ENCODE measurements at places on chromosomes 5 and 9. TPM values are rescaled to one million over a fixed set of nuclear protein-coding genes. Genes with fewer than 3 reads are reported as not detected.

DNA sequence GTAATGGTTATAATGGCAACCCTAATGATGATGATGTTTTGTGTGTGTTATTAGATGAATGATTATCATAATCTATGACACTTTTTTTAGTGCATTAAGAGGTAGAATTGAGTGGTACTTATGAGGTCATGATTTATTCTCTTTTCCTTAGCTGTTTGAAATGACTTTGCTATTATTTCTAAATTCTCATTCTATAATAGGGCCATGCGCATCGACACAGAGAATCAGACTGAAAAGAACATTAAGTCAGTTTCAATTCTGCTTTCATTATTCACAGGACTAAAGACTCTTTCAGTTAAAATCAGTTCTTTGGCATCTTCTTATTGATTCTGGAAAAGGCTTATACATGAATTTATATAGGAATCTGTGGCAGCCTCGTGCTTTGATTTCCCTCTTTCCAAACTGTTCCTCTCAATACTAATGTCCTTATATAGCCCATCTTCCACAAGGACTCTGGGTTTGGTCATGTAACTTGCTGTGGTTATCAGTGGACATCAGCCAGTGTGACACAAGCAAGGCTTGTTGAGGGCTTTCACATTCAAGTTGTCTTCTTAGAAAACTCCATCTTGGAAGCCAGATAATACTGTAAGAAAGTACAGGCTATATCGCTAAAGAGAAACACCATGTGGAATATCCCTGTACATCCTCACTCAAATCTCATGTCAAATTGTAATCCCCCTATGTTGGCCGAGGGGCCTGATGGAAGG lies 140.3 kb upstream of the CHD1 start:
- DNase-seq, result no peak
- no peak overlapping the region for H3K4me3 ChIP-seq
- H3K27ac ChIP-seq, result no peak overlapping the region
- no peaks in the 10 kb centered on the region for H3K4me1 ChIP-seq
- H3K36me3 ChIP-seq, result no peaks in the 10 kb centered on the region
- no peaks in the 10 kb centered on the region for H3K27me3 ChIP-seq

Gene SLC45A2
- 0.06 TPM for total RNA-seq

- DNase-seq, result no peak
- no peak overlapping the region for H3K27ac ChIP-seq
- H3K4me3 ChIP-seq, result no peak overlapping the region
These were observed 71.9 kb downstream of the ARRDC3 start for GRCh38 chr5:91311168-91311696.

Gene SLC34A1
- total RNA-seq, result not detected

GRCh38 chr9:128405780-128406171 lies 14.9 kb upstream of the CERCAM start:
- no peak for DNase-seq
- H3K4me3 ChIP-seq, result no peak overlapping the region
- H3K27me3 ChIP-seq, result peaks cover 100% of the 10 kb centered on the region
- H3K4me1 ChIP-seq, result peaks cover 13% of the 10 kb centered on the region

- no peak overlapping the region for H3K4me3 ChIP-seq
- no peaks in the 10 kb centered on the region for H3K36me3 ChIP-seq
- H3K27ac ChIP-seq, result no peak overlapping the region
- DNase-seq, result no peak
- no peaks in the 10 kb centered on the region for H3K27me3 ChIP-seq
- H3K4me1 ChIP-seq, result no peaks in the 10 kb centered on the region
These were observed 18.9 kb upstream of the GLIS3 start for GRCh38 chr9:4318741-4319140.

Gene STC2
- 25.3 TPM for total RNA-seq

DNA sequence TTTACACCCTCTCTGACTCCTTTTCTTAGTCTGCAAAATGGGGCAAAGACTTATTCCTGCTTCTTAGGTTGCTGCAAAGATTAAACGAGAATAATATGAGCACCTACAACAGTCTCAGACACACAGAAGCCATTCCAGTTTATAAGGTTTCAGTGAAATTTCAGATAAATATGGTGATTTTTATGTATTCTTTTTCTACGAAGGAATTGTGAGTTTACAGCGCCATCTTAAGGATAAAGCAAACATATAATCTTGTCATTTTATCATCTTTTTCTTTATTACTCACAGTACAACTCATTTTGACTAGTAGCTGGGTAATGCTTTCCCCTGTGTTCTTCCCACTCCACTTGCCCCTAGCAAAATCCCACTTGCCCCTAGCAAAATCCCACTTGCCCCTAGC lies 29.2 kb upstream of the SMC5 start:
- no peaks in the 10 kb centered on the region for H3K36me3 ChIP-seq
- H3K27me3 ChIP-seq, result no peaks in the 10 kb centered on the region
- peaks cover 10% of the 10 kb centered on the region for H3K4me1 ChIP-seq
- H3K4me3 ChIP-seq, result no peak overlapping the region
- no peak overlapping the region for H3K27ac ChIP-seq

All from neural progenitor cell (in vitro differentiated cells).